ENCODE measurements at places on chromosomes 16 and 17.

DNA sequence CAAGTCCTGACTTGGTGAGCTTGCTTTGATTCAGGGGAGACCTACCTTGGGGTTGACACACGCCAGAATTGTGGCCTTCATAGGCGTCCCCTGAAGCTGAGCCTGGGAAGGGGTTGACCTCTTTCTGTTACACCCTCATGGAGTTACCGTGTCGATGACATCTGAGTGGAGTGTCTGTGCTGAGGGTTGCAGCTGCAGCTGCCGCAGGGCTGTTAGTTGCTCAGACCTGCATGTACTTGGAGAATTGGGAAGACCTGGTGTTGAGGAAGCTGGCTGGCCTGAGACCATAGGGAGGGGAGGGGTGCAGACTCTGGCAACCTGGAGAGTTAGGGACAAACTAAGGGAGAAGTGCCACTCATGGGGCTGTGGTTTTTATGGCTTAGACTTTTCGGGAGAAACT lies 9.6 kb downstream of the GSE1 start:
- DNase-seq, result no peak

DNA sequence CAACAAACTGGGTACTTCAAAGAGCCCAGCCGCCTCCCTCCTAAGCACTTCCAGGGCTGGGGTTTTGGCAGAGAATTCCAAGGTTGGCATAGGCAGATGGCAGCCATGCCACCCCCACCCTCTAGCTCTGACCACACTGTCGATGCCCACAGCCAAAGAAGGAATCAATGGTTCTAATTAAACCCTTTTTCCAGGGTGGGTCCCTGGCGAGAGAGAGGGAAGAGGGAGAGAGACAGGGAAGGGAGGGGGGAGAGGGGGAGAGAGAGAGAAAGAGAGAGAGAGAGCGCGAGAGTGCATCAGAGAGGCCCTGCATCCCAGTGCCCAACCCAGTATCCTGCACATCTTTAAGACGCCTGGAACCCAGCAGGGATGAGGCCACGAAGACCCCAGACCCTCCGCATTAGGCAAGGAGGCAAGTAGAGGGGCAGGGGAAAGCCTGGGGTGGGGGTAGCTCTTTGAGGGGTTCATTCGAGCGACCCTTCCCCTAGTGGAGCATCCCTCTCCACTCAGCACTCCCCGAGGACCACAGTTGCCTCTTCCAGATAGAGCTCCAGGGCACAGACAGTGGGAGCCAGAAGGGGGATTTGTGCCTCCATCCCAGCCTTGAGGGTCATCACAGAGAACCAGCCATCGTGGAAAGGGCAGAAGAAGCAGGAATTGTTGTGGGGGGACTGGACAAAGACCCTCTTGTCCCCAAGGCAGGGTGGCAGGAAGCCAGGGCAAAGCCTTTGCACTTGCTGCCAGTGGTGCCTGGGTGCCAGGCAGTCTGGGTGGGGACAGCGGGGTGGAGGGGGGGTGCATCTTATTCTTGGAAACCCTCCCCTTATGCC lies 2.6 kb downstream of the SRCIN1 start:
- DNase-seq, result no peak

GRCh38 chr16:59463776-59464175 lies 729.7 kb upstream of the GOT2 start:
- DNase-seq, result no peak

DNA sequence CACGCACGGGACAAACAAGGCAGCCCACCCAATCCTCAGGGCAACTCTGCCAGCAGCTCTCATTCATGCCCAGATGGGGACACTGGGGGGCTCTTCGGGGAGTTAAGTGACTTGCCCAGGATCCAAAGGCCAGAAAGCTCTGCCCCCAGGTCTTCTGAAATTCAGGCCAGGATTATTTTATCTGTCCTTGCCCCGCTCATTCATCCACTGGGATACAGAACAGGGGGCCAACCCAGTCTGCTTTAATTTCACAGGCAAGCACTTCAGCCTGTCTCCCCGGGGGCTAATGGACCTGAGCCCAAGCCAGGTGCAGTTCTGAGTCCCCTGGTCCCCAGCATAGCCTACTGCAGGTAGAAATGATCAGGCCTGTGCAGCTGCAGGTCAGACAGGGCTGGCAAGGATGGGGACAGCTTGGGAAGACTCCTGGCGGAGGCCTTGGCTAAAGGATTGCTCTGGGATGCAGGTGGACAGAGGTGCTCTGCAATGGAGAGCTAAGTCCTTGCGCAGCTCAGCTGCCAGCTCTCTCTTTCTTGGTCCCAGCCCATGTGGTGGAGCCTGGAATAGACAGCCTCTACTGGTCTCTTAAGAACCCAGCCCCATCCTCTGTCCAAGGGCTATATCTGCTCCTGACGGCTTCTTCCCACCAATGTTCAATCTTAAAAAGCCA lies 766 bp upstream of the B3GNT9 start:
- DNase-seq, result no peak

DNA sequence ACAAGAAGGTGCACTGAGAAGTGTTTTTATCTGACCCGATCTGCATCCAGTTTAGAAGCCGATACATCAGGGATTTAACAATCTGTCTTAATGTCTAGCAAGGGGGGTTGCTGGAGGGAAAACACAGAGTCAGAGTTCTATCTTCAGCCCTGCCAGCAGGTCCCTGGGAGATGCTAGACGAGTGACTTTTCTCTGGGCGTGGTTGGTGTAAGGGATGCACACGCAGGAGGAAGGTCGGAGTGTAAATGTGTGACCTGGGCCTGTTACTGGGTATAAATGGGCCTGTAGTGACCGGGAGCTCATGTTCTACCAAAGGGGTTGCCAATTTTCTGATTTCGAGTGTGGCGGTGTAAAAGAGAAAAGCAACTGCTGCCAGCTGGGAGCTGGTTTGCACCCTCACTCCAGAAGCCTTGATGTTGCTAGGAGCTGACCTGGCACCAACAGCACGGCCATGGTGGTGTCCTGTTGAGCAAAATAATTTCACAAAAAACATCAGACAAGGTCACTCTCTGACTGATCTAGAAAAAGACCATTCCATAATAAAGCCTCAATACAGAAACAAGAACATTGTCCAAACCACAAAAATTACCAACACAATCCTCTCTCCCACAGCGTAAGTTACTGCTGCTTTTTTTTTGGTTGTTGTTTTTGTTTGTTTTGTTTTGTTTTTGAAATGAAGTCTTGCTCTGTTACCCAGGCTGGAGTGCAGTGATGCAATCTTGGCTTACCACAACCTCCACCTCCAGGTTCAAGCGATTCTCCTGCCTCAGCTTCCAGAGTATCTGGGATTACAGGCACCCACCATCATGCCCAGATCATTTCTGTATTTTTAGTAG lies 1.3 kb upstream of the KCTD13 start:
- DNase-seq, result no peak

GRCh38 chr16:26175944-26176343 lies 484.2 kb downstream of the HS3ST4 start:
- no peak for DNase-seq

- DNase-seq, result no peak
These were observed 113.3 kb downstream of the AATF start for GRCh38 chr17:37062021-37062420.

DNA sequence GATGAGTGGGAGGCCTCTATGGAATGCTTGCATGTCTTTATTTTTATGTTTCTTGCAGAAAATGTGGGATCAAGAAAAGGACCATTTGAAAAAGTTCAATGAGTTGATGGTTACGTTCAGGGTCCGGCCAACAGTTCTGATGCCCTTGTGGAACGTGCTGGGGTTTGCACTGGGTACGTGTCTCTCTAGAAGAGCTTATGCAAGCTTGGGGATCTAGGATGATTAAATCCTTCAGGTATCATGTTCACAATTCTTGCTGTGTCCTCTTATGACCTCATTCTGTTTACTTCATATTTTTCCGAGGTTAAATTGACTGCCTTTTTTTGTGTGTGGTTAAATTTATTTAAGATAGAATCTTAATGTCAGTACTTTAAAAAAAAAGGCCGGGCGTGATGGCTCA lies 6.4 kb downstream of the COQ7 start:
- no peak for DNase-seq

DNA sequence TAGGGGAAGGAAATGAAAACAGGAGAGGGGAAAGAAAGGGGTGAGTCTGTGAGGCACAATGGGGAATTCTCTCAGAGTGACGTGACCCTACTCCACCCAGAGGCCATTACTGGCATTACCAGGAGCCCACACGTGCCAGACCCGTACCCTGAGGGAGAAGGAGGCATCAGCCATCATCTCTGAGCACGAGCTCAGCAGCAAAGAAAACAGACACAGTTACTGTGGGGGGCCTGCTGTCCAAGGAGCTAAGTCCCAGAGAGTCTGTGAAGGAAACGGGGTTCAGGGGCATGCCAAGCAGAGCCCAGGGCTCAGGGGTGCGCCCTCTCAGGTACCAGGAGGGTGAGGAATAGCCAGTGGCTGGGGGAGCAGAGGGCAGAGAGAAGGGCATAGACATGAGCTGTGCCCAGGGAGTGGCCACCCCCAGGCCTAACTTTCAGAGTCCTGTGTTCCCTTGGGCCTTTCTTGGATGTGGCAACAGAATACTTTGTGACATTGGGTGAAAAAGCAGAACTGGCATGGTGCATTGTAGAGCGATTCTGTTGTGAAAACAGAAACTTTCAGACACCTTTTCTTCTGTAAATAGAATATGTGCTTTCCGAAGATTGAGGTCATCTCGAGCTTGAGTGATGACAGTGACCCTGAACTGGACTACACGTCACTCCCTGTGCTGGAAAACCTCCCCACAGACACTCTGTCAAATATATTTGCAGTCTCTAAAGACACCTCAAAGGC lies 11.3 kb downstream of the TAF1C start:
- no peak for DNase-seq

- DNase-seq, result no peak
These were observed 302.2 kb upstream of the SALL1 start for GRCh38 chr16:51453251-51453650.

GRCh38 chr17:75125984-75126383 lies 5.6 kb downstream of the NT5C start:
- no peak for DNase-seq

DNA sequence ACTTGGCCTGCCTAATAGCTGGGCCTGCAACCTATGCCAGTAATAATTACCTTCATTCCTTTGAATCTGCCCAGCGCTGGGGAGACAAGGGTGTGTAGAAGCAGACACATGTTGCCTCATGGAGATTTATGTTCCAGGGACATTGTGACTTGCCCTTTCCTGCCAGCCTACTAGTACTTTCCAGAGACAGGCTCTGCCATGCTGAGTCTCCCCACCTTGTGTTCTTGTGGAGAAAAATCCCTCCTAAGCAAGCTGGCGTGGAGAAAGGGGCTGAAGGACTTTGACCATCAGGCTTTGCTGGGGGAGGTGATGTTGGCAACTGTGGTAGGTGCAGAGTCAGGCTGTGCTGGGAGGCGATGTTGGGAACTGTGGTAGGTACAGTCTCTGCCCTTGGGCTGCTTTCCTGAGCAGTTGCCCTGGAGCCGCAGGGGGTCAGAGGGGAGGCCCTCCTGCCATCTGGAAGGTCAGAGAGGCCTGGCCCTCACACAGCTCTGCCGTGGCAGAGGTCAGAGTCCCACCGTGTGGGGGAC lies 4.0 kb downstream of the KSR1 start:
- no peak for DNase-seq

- DNase-seq, result no peak
These were observed 11.7 kb downstream of the GAA start for GRCh38 chr17:80113033-80113484.

- no peak for DNase-seq
These were observed 1.0 kb upstream of the CA7 start for GRCh38 chr16:66843191-66843590.
